Daoy (cell line): ENCODE measurements at places on chromosomes 12 and 14. TPM values are rescaled to one million over a fixed set of nuclear protein-coding genes. Genes with fewer than 3 reads are reported as not detected.

The NID2 gene
- 6.4 and 9.9 TPM in 2 replicates for total RNA-seq

The GPR162 gene
- total RNA-seq, result 0.74 and 0.92 TPM in 2 replicates

The RAB21 gene
- 50.6 and 51.0 TPM in 2 replicates for total RNA-seq

DNA sequence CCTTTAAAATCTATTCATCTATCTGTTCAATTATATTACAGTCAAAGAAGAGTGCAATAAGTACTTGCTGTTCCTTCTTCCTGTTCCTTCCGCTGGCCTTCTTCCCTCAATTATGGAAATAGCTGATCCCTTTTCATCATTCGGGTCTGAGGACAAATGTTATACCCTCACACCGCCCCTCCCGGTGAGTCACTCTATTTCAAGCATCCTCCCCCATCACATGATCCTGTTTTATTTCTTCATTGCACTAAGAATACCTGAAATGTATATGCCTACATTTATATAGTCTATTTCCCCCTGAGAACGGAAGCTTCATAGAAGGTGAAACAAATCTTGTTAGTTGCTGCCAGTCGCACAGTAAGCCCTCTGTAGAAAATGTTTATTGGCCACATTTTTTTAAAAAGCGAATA is 2.5 kb downstream of the SLC38A1 start:
- DNase-seq, result peak; percentile 70

- no peak for DNase-seq
Observed at GRCh38 chr14:80084196-80084595, 127.1 kb downstream of the DIO2 start.

- no peak for DNase-seq
Observed at GRCh38 chr12:79677672-79678071, 13.1 kb downstream of the PAWR start.
